Heart right ventricle (tissue), 16 donors: ENCODE measurements at places on chromosomes 5 and 9. TPM values are rescaled to one million over a fixed set of nuclear protein-coding genes. Genes with fewer than 3 reads are reported as not detected.

MED22 gene
- polyA plus RNA-seq: 10.2 TPM

SPINK6 gene
- not detected for polyA plus RNA-seq

GFI1B gene
- polyA plus RNA-seq: 0.06 TPM

DDX4 gene
- not detected for polyA plus RNA-seq

SLC6A18 gene
- polyA plus RNA-seq: not detected

SLC34A3 gene
- polyA plus RNA-seq: not detected

GARIN3 gene
- not detected for polyA plus RNA-seq

DNA sequence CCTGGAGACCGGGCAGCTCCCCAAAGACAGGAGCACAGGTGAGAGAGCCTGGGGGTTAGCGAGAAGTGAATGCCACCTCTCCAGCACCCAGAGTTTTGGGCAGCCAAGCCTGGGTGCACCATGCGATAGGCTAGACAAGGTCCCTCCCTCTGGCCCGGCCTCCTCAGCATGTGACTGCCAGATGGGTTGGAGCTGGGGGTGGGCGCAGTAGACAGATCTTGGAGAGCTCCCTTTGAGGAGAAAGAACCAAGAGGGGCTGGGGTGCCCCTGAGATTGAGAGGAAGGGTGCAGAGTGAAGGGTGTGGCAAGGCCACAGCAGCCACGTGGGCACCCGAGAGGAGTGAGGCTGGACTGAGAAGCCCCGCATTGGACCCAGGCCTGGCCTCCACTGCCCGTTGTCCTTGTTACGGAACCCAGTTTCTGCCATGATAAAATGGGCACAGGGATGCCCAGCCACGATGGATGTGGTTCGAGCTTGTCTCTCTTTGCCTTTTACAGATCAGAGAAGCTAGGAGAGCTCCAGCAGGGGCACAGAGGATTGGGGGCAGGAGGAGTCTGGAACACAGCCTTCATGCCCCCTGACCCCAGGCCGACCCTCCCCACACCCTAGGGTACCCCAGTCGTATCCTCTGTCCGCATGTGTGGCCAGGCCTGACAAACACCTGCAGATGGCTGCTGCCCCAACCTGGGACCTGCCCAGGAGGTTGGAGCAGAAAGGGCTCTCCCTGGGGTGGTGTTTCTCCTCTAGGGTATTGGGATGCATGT lies 1.4 kb downstream of the TMEM141 start:
- no peak for DNase-seq

DNA sequence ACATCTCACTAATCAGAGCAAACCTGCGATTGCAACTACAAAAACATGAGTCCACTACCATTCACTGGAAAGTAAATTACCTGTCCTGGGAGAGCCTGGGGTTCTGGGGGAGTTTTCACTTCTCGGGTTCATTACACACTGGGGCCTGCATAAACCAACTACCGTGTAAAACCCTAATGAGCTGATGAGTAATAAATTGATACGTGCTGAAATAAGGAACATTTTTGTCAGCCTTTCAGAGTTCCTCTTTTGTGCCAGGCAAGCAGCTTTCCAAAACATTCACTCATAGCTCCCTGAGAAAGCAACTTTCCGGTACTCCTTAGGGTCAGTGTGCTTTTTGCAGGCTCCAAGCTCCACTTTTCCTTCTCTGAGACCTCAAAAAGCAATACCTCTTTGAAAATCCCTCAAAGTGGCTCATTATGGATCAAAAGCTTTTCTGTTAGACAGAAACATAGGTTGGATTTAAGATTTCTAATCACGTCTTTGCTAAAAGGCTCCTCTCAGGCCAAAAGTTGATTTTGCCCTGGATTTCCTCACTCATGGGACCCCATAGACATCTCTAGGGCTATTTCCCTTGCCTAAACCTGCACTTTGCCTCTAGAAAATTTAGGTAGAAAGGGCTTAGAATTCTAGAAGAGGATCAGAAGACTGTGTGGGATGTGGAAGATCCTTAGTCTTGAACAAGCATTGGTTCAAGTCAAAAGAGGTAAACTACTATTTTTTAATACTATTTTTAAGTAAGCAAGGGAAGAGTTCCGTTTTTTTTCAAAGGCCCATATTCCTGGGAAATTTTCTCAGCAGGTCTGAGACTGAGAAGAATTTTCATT lies 74.8 kb downstream of the ST8SIA4 start:
- no peak for DNase-seq

DNA sequence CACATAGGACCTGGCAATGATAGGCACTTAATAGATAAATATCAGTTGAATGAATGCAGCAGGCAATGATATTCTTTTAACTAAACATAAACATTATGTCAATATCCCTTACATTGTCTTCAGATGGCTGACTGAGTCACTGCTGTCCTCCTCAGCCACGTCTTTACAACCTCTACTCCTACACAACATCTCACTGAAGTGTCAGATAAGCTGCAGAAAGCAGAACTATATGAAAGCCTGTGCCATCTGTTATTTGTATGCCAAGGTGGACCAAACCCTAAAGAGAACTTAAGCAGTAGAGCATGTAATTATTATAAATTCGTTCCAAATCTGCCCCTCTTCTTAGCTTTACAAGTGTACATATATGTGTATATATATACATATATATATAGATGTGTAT lies 271.2 kb downstream of the RASEF start:
- no peak for DNase-seq

DNA sequence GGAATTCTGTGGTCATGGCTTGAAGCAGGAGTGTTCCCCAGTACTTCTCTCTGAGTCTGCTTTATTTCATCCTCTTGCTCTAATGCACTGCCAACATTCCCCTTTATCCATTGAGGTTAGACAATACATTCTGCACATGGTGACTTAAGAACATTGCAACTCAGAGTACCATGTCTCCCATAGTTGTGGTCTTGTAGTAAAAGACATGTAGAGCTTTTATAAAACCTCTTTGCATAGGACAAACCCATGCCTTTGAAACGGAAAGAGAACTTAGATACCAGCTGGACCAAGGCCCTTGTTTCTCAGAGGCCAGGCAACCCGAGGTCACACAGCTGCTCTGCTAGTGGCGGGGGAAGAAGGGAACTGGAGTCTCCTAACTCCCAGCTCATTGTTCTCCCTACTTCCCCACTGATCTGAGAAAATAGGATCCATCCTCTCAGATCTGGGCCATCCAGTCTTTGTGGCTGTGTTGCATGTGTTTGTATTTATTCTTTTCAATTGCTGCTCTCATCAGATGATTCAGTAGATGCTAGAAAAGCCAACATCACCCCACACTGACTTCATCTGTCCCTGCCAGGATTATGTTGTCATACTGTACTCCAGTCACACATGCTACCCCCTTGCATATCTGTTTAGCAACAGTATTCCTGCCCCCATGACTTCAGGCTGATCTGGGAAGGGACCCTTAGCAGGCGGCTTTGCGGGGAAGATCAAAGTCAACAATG lies 236.9 kb downstream of the SAXO1 start:
- no peak for DNase-seq

GRCh38 chr9:72557549-72557948 lies 36.1 kb downstream of the TMC1 start:
- no peak for DNase-seq

- no peak for DNase-seq
Measured at GRCh38 chr9:96048104-96048955, 172.8 kb downstream of the ERCC6L2 start.

GRCh38 chr9:126108240-126108639 lies 218.4 kb upstream of the MVB12B start:
- DNase-seq: no peak

- DNase-seq: no peak
Measured at GRCh38 chr9:125690679-125691078, 16.3 kb downstream of the MAPKAP1 start.

DNA sequence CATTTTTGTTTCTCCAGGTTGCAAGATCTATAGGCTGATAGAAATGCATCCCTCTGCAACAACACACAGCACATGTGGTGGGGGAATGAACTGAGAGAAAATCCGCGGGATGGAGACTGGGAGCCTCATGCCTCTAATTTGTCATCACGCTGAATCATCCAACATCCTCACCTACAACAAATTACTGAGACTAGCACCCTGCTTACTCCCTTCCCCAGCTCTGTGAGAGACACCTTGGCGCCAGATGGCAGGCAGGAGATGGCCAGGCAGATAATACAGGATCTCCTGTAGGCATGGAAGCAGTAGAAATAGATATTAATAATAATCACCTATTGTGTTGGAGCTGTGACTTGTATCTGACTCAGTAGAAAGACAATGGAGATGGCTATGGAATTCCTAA lies 276.9 kb downstream of the SEMA5A start:
- no peak for DNase-seq

DNA sequence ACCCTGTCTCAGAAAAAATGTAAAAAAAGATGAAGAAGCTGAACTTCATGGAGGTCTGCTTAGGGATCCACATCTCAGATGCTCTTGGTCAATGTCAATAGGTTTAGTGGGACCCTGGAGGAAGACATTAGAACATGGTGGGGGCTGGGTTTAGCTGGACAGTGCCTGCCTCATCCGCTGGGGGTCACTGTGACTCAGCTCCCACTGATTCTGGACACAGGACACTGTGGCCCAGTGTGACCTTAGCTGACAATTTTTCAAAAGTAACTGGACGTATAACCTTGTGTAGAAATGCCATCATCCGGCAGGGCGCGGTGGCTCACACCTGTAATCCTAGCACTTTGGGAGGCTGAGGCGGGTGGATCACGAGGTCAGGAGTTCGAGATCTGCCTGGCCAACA lies 7.3 kb upstream of the HNRNPAB start:
- no peak for DNase-seq

GRCh38 chr5:143281226-143281625 lies 122.3 kb downstream of the NR3C1 start:
- no peak for DNase-seq
